AML-193 (cell line): ENCODE measurements at places on chromosomes 6 and 20.

DNA sequence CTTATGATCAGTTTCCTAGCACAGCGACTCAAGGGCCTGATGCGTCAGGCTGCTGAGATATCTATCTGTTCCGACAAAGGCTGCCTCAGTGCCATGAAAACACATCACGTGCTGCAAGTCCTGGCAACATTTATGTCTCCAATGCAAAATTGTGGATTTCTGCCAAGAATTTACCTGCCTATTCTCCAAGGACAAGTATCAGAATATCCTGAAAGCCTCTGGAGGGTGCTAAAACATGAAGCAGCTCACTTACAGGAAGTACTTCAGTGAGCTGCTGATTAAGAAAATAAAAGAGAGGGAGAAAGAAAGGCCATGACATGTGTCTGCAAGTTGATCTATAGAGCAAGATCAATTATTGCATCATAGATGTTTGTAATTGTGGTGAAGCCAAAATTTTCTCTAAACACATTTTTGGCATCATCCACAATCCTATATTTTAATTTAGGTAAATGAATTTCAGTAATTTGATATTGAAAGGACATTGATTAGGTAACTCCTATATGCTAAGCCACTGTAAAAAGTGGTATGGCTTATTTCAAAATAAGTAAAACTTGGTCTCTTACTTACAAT is 25.8 kb upstream of the TPBG start:
- no peak for DNase-seq

GRCh38 chr6:44126320-44127149 is 717 bp downstream of the MRPL14 start:
- DNase-seq, result peak; percentile 49

GRCh38 chr6:92069781-92070180 is 1349.6 kb downstream of the EPHA7 start:
- no peak for DNase-seq

GRCh38 chr6:44028789-44029310 is 98.4 kb downstream of the MRPL14 start:
- DNase-seq, result no peak

GRCh38 chr20:7090811-7091210 is 323.3 kb downstream of the BMP2 start:
- DNase-seq, result no peak

DNA sequence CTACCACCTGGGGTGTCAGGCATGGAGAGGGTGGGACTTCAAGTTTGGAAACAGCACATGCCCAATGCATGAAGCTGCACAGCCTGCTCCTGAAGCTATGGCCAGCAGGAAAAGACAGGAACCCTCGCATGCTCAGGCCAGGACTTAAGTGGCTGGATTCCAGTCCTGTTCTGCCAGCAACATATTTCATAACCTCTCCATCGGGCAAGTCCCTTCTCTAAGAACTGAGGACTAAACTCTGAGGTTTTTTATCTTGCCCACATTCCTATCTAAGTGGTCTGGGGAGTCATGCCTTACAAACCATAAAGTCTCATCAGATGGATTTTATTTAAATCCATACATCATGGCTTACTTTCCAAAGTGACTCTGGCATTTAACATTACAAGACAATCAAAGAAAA is 27.5 kb upstream of the AGPAT4 start:
- DNase-seq, result no peak

GRCh38 chr20:41366546-41367392 is at the start of gene EMILIN3:
Gene EMILIN3 (minus strand): TSS chr20:41366818. CDS start chr20:41366634, 184 bp downstream.
- DNase-seq, result no peak

DNA sequence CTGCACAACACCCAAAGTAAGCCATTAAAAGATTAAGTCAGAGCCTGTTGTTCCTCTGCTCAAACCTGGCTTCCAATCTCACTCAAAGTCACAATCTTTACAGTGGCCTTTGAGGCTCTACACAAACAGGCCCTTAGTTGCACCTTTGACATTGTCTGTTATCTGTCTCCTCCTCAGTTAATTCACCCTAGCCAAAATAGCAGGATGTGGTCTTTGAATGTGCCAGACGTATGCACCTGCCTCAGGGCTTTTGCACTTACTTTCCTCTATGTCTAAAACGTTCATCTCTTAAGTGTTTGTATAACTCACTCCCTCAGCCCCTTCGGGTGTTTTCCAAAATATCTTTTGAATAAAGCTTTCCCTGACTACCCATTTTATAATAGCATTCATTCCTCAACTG is 107.7 kb downstream of the EYA4 start:
- no peak for DNase-seq

- DNase-seq, result no peak
Observed at GRCh38 chr6:170294813-170295509, 4.1 kb upstream of the DLL1 start.

DNA sequence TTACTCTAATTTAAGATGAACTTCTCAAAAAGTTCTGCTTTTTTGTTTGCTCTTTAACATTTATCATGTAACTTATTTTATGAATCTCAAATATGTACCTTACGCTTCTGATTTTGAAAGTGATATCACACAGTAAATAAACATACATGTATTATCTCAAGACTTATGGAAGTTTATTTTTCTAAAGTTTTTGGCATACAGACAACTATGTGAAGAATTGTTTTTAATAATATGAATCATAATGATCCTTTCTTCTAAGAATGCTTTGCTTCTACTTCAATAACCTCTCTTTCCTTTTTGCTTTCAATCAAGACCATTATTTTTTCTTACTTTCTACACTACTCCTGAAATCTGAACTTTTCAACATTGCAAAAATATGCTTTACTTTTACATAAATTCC is 816.4 kb downstream of the EYS start:
- DNase-seq, result no peak

DNA sequence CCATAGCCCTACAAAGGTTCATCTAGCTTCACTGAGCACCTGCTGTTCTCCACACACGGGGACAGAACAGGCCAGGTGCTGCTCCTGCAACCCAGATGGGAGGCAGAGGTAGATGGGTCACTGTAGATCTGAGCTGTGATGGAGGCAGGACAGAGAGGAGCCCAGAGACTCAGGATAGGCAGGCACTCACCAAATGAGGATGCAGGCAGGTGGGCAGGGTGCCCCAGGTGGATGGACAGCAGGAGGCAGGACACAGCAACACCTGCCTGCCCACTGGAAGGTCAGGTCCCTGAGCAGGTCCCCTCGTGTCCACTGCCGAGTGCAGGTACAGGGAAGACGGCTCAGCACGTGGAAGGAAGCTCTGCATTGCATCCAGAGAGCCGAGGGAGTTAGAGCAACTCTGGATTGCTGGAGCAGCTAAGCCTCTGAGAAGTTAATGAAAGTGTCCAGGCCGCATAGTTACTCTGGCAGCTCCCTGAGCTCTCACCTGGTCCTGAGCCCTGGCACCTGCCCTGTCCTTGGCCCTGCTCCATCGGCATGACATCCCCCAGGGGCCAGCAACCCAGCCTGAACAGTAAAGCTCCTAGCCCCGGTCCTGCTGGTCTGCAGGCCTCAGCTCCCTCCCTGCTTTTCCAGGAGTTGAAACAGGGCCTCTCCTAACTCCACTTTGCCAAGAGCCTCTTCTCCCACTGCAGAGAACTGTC is 4.9 kb upstream of the YTHDF1 start:
- no peak for DNase-seq

DNA sequence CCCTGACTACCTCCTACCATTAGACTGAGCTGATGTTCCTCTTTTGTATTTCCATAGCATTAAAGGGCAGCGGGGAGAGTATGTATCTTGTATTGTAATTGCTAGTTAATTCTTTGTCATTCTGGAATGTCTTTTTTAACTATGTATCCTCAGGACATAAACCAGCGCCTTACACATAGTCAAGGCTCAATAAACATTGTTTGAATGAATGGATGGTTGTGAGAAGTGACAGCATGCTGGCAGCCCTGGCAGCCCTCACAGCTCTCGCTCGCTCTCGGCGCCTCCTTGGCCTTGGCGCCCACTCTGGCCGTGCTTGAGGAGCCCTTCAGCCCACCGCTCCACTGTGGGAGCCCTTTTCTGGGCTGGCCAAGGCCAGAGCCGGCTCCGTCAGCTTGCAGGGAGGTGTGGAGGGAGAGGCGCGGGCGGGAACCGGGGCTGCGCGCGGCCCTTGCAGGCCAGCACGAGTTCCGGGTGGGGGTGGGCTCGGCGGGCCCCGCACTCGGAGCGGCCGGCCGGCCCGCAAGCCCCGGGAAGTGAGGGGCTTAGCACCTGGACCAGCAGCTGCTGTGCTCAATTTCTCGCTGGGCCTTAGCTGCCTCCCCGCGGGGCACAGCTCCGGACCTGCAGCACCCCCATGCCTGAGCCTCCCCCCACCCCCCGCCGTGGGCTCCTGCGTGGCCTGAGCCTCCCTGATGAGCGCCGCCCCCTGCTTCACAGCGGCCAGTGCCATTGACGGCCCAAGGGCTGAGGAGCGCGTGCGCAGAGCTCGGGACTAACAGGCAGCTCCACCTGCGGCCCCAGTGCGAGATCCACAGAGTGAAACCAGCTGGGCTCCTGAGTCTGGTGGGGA is 93.1 kb downstream of the RNF182 start:
- no peak for DNase-seq

DNA sequence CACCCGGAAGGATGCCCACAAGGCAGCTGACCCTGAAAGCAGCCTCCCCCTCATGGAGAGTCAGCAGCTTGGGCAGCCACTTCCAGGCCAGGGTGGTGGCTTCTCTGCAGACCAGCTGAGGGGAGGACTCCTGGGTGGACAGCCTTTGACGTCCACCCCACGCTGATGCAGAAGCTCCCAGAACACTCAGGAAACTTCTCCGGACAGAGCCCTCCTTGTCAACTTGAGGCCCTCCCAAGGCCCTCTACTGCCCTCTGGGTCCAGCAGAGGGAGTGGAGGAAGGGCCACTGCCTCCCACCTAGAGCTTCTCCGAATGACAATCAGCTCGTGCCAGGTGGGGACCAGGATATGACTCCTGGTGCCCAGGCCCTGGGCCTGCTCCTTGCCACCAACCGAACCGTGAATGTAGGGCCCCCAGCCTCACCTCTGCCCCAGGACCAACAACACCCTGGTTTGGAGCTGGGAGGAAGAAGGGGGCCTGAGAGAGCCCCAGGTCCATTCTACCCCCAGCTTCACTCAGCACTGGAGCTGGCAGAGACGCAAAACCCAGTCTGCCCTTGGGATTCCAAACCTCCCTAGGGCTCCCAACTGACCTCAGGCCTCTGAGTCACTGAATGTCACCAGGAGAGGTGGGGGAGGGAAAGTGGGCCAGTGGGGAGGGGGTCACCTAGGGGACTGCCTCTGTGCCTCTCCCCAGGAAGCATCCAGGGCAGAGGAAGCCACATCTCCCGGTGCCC is 10.9 kb upstream of the SLC22A7 start:
- no peak for DNase-seq

- no peak for DNase-seq
Observed at GRCh38 chr6:46015119-46015968, at the start of gene CLIC5. Gene CLIC5 (minus strand): TSS chr6:46015860. CDS start chr6:46015542, 318 bp downstream.

GRCh38 chr6:51657491-51657890 is 429.9 kb downstream of the PKHD1 start:
- DNase-seq, result no peak

DNA sequence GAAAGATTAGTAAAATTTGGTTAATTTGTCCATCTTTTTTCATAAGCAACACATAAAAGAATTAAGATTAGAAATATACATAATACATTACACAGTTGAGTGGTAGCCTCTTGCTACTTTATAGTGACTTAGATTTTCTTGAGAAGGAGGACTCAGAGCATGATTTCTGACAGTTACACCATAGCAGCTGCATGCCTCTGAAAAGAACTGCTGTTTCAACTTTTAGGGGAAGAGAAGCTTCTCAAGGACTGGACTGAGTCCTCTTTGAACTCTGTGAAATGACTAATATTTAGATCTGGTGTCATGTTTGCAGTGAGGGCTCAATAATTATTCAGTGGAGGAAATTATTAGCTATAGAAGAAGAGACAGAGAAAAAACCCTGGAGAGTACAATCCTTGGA is 272.5 kb downstream of the BTBD9 start:
- DNase-seq, result no peak

GRCh38 chr6:10386220-10386619 is 28.7 kb downstream of the TFAP2A start:
- DNase-seq, result no peak

GRCh38 chr20:18705910-18706309 is 107.7 kb upstream of the SCP2D1 start:
- no peak for DNase-seq

GRCh38 chr20:3730803-3731672 is 1.4 kb upstream of the HSPA12B start:
- no peak for DNase-seq

DNA sequence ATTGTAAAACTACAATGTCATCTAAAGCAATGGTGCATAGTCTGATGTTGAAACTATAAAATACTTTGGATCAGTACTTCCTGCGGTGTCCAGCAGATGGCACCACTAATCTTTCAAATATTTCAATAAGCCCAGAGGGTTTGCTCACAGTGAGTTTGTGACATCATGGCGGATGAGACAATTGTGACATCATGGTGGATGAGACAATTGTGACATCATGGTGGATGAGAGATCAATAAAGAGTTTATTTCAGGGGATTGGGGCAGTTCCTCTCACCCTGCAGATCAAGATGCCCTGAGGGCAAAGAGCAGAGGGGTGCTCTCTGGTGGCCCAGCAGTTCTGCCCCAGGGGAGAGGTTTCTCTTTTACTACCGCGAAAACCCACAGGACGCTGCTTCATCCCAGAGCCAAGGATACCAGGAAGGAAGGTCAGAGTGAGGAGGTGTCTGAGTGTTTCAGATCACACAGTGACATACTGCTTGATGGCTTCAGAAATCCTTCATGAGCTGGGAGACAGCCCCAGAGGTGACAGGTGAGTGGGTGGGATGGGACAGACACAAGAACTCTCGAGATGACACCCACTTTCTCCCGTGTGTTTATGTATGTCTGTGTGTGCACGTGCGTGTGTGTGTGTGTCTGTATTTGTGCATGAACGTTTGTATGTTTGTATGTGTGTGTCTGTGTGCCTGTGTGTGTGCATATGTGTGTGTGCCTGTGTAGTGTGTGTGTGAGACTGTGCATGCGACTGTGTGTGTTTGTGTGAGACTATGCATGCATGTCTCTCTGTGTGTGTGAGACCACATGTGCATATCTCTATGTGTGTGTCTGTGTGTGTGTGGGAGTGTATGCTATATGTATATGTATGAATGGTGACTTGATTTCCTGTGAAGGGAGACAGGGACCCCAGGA is 7.3 kb upstream of the ULBP2 start:
- peak; percentile 78 for DNase-seq

- DNase-seq, result no peak
Observed at GRCh38 chr20:63035603-63036185, 28.9 kb upstream of the BHLHE23 start.

DNA sequence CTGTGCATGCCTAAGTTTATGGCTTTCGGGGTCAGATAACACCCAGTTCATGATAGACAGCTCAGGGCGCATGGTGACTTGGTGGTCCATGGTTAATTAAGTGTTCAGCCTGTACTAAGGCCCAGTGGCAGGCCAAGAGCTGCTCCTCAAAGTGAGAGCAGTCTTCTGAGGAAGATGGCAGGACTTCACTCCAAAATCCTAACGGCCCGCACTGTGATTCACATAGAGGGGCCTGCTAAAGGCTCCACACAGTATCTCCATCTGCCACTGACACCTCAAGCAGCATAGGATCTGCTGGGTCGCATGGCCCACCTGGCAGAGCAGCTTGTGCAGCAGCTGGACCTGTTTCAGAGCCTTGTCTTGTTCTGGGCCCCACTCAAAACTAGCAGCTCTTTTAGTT is 10.6 kb upstream of the CST7 start:
- no peak for DNase-seq
